Dermis blood vessel endothelial cell (primary cell): ENCODE measurements at places on chromosomes 2 and 18. TPM values are rescaled to one million over a fixed set of nuclear protein-coding genes. Genes with fewer than 3 reads are reported as not detected.

- DNase-seq, result no peak
Measured at GRCh38 chr2:216375286-216375685, 3.0 kb upstream of the MARCHF4 start.

DNA sequence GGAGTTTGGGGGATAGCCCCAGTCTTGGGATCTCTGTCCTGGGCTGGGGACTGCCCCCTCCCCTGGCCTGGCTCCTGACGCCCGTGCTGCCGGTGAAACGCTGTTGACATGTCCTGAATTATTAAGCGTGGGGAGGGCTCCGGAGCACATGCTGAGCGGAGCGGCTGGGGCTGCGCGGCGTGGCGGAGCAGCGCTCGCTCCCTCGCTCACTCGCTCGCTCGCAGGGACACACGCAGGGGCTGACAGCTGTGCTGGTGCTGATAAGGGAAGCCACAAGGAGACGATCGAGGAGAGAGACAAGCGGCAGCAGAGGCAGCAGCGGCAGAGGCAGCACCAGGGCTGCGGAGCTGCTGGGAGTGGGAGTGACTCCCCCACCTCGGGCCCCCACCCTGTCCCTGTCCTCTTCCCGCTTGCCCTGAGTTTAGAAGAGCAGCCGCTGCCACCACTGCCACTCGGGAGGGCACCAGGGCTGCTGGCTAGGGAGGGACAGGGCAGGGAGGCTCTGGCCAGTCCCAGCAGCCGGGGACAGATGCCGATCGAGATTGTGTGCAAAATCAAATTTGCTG is at the start of gene ASIC4:
Gene ASIC4 (plus strand): TSS at position 287 of the 566 bp plus-strand sequence. CDS start 243 bp downstream, at position 530.
- DNase-seq, result no peak

DNA sequence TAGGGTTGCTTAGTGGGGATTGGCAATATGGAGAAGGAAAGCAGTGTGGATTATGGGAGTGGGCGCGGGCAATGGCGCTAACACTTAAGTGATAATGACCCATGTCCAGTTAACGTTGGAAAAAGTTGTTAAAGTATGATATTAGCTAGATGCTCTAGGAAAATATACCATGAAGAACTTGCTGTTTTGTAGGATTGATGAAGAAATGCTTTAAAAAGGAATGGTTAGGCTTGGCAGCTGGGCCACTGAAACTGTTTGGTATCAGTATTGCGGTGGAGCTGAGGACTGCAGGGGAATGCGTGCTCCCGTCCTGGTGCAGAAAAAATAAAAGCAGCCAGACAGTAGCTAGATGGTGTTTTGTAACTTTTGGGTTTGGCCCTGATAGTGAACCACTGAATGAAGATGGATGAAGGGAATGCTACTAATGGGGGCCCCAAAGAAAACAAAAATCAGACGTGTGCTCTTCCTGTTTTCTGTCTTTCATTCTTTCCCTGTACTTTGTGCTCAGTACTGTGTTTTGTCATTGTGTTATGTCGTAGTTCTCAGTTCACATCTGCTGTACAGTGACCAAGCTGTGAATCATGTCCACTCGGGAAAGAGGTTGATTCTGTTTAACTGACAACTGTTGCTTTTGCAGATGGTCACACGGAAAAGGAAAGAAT is 999 bp downstream of the INSIG2 start:
- peak; percentile 66 for DNase-seq

DNA sequence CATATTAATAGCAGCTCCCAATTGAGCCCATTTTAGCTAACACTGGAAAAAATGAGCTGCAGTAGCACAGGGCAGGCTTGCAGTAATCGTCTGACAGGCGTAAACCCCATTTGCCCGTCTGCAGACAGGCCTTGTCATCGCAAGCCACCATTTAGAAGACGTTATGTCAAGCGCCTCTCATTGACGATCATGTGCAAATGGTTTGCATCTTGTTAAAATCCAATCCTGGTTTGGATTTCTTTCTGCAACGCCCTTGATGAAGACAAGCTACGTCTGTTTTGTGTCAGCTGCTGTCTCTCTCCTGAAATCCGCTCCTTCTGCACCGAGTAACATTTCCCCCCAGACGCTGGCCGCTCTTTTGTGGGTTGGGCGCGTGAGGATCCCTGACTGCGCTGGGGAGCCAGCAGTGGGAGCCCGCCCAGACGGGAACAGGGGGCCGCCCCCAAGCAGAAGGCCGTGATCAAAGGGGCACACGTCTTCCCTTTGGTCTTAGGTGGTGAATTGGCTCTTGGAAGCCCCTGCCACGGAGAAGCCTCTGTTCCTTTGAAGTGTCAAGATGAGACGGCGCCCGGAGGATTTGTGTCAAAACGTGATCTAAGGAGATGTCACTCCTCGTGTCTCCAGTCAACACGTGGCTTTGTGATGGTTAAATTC is 84.2 kb upstream of the GPC1 start:
- no peak for DNase-seq

DNA sequence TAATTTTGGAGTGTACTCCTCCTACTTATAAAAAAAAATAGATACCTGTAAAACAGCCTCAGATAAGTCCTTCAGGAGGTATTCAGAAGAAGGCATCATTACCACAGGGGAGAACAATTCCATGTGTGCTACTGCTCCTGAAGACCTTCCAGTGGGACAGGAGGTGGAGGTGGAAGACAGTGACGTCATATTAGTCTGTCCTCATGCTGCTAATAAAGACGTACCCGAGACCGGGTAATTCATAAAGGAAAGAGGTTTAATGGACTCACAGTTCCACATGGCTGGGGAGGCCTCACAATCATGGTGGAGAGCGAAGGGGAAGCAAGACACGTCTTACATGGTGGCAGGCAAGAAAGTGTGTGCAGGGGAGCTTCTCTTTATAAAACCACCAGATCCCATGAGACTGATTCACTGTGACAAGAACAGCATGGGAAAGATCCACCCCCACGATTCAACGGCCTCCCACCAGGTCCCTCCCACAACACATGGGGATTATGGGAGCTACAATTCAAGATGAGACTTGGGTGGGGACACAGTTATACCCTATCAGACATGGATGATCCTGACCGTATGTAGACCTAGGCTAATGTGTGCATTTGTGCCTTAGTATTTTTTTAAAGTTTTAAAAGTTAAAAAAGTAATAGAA is 98.4 kb downstream of the NDUFA10 start:
- no peak for DNase-seq

- no peak for DNase-seq
Measured at GRCh38 chr2:165825041-165825440, 31.0 kb upstream of the GALNT3 start.

DNA sequence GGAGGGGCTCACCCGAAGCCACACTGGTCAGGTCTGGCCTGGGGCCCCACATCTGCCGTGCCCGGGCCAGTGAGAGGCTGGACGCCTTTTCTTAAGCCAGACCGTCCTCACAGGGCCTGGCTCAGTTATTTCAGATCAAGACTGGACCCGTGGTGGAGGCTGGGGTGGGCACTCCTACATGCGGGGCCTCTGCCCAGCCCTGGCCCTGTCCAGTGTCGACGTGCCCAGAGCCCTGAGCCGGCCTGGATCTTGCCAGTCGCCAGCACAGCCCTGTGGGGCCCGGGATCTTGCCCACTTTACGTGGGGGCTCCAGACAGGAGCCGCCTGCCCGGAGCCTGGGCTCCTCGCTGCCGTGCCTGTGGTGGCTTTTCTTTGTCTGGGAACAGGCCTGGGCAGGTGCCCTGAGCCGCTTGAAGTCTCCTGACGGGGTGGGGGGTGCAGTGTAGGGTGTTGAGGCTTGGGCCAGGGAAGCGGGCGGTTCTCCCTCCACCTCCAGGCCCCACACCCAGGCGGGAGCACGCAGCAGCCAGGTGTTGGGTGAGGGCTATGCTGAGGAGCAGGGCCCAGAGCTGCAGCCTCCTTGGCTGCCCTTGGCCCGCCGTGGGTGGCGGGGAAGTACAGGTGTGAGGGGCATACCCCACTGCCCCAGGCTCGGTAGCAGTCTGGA is 6.0 kb downstream of the GPC1 start:
- no peak for DNase-seq

GRCh38 chr2:64289251-64289650 is 145.0 kb upstream of the PELI1 start:
- no peak for DNase-seq

- no peak for DNase-seq
Measured at GRCh38 chr2:163198972-163199371, 360.4 kb upstream of the KCNH7 start.

DNA sequence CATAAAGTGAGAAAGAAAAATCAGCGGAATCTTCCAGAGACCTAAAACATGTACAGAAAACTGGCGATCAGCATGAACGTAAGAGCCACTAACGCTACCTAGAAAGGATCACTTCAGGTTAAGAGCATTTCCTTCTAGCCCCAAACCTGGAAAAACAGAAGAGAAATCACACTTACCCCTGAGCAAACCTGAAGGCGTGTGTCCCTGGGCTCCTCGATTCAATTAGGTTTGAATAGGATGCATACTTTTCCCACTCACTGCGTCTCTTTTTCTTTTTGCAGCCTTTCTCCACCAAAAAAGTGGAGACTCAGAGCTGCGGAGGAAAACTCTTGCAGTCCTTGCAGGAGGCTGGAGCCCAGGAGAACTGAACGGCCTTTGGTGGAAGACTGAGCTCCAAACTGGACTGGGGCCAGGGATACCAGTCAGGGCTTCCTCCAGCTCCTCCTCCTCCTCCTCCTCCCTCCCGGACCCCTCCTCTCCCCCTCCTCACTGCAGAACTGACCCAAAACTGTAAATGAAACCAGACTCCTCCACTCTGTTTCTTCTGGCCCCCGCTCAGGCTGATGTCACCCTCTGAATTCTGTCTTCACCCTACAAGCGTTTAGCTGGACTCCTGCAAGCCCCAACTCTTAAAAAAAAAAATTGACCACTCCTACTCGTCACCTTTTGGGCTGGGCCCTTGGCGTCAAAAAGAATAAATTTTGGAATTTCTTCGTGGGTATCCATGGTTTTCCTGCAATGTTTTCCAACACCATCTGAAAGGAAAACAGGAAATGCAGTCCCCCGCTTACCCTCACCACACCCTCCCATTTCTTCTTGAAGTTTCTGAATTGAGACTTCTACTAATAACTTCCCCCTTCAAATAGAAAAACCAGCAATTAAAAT is at the start of gene COL6A3:
Gene COL6A3 (minus strand): TSS at position 388 of the 885 bp plus-strand sequence. CDS start 17,347 bp downstream, outside the sequence.
- no peak for DNase-seq

DNA sequence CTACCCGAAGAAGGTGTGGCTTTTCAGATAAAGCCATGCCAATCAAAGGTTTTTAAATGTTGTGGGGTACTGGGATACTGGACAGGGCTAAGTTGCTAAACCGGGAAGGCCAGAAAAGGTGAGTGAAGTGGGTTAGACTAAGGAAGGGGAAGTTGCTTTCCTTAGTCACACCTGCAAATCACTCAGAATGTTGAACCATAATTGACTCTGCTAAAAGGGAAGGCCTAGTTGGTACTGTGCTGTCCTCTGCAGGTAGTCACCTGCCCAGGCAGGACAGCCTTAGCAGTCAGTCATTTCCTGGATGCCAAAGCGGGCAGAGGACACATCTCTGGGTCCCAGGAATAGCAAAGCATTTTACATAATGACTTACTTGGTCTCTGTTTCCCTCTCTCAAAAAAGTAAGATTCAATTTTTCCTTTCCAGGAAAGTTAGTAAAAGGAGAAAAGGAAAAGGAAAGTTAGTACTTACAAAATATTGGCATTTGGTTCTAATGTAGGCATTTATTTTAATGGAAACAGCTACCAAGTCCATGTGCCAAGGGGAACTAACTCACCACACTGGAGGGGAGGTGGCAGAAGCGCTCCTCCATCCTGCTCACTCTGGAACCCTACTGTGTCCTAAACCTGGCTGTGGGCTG is 60.3 kb downstream of the RFTN2 start:
- no peak for DNase-seq

GRCh38 chr18:49566217-49566770 is 4.4 kb downstream of the LIPG start:
- no peak for DNase-seq

- DNase-seq, result no peak
Measured at GRCh38 chr2:81672516-81672915, 1368.0 kb upstream of the LRRTM1 start.

DNA sequence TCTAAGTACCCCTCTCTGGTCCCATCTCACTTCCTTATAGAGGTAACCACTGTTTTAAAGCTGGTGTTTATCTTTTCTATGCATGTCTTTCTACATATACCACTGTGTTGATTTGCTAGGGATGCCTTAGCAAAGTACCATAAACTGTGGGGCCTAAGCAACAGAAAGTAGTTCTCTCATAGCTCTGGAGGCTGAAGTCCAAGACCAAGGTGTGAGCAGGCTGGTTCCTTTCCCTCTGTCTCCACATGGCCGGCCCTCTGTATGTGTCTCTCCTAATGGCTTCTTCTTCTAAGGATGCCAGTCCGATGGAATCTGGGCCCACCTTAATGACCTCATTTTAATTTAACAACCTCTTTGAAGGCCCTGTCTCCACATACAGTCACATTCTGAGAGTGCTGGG is 40.8 kb upstream of the ROCK2 start:
- no peak for DNase-seq

GRCh38 chr2:233165895-233166661 is 85.4 kb upstream of the ATG16L1 start:
- no peak for DNase-seq

- no peak for DNase-seq
Measured at GRCh38 chr2:186560254-186560653, 29.6 kb upstream of the ITGAV start.

DNA sequence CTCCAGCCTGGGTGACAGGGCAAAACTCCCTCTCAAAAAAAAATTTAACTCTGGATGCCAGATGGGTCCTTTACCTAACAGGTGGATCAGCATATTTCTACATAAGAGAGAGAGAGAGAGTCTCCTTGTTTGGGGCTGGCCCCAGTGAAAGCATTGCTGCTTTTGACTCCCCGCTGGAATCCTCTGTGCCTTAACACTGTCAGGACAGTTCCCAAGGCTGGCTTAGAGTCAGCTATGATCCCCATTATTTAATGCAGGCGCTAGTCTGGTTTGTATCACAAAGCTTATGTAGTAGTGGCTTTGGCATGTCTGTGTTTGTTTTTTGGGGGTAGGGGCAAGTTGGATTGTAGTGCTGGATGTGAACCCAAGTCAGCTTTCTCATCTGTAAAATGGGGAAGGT is 9.4 kb downstream of the INPP4A start:
- DNase-seq, result no peak

DNA sequence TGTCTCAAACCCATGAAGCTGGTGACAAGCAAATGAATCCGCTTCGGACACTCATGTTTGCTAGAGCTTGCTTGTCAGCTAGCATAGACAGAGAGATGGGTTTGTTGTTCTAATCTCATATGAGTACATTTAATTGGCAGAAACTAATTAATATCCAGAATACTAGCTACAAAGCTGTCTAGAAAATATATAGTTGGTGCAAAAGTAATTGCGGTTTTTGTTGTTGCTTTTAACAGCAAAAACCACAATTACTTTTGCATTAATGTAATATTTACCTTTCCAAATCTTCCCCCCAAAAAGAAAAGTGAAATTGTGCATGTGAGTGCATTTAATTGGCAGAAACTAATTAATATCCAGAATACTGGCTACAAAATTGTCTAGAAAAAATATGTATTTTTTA is 1115.2 kb downstream of the TDRD15 start:
- DNase-seq, result no peak

ZBTB7C gene
- total RNA-seq, result under 0.01 TPM in 1 of 2 replicates, not detected in the other

ALPP gene
- not detected in 2 replicates for total RNA-seq

SERPINB12 gene
- total RNA-seq, result not detected in 2 replicates

SERPINB8 gene
- total RNA-seq, result 7.1 and 11.7 TPM in 2 replicates

C2orf80 gene
- not detected in 2 replicates for total RNA-seq

RAB31 gene
- total RNA-seq, result 27.2 and 44.3 TPM in 2 replicates

PLEK gene
- 0.17 TPM in 1 of 2 replicates, not detected in the other for total RNA-seq

C2orf66 gene
- under 0.01 and 0.14 TPM in 2 replicates for total RNA-seq

IL36A gene
- total RNA-seq, result not detected in 2 replicates
